ENCODE measurements at places on chromosomes 1 and 21.

DNA sequence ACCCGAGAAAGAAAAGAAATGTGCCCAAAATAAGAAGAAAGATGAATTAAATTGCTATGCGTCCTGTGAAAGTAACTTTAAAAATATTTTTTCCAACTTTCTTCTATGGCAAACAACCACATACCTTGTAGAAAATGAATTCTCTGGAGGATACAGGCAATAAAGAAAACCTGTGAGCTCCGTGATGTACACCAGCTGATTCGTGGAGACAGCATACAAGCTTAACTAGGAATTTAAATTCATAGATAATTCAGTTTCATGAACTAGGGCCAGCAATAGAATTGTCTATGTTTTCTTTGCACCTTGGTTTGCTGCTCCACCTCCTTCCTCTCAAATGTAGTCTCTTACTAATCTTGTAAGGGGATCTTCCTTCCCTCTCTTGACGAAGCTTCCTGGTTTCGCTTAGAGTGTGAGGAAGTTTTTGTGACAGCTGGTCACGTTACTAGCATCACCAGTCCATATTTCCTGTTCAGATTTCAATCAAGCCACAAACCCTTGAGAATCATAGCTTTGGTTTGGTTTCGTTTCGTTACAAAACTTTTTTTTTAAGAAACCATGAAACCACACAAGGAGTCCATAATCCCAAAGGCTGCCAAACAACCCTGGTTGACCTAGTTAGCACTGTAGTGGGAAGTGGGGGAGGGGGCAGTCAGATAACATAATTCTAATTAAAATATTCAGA, 35.8 kb downstream of the GREM2 start:
- peak; percentile 87 for DNase-seq

DNA sequence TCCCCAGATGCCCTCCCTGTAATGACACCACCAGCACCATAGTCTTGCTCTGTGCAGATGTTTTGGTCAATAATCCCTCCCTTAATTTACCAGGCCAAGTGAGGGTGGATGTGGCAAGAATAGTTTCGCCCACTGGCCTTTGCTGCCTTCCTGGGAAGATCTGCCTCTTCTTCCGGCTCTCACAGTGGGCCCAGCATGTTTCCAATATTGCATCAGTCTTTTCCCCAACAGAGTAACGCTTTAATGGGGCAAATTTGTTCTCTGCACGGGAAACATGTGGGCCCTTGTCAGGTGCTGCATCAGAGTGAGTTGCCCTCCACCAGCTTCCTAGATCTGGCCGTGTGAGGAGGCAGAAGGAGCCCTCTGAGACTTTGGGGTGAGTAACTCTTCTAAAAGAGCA, 12.0 kb upstream of the ALX3 start:
- no peak for DNase-seq

DNA sequence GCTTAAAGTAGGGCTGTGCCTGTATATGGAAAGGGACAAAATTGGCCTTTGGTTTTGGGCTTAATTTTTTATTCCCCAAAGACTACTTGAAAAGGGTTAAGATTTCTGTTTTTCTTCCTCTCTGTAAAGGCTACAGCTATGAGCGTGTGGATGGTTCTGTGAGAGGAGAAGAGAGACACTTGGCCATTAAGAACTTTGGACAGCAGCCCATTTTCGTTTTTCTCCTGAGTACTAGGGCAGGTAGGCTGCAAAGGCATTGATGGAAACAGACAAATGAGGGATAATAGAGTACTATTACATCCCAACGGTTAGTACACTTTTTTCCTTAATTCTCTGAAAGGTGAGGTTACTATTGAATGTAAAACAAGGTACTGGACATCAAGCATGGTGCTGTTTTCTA, 29.6 kb downstream of the CHD1L start:
- no peak for DNase-seq

DNA sequence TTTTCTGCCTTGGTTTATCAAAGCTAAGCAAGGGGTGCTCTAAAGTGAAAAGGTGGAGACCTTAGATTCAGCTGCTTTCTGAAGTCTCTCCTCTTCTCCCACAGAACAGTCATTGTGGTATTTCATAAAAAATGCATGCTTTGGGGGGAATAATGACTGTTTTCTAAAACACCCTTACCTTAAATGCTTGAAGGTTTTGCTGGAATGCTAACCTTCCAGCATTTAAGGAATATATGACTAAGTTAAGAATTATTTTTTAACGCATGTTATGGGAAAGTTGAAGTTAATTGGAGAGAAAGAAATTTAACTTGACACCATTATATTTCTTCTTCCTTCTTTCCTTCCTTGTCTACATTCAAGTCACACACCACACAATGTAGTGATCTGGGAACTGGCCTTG, 162.5 kb downstream of the ROR1 start:
- no peak for DNase-seq

DNA sequence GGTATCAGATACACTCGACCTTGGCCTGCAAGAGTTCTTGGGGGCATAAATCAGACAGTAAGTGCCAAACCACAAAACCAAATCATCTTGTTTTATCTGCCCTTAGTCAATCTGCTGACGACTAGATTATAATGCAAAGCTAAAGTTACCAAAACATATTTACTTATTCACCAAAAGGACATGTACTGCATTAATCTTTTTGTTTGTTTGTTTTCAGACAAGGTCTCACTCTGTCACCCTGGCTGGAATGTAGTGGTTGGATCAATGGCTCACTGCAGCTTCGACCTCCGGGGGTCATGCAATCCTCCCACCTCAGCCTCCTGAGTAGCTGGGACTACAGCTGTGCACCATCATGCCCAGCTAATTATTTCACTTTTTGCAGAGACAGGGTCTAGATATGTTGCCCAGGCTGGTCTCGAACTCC, 114.7 kb downstream of the APP start:
- DNase-seq = no peak

GRCh38 chr1:233242827-233243483, 52.6 kb downstream of the PCNX2 start:
- peak; percentile 72 for DNase-seq

GRCh38 chr1:20486457-20487235, 636 bp upstream of the CAMK2N1 start:
- no peak for DNase-seq

GRCh38 chr21:44024257-44024656, 12.1 kb downstream of the TRAPPC10 start:
- no peak for DNase-seq
